GM04504 (cell line): ENCODE measurements at places on chromosomes 7 and 10.
A peak's percentile ranks its signal among the peaks of the same experiment; 100 is the strongest.

GRCh38 chr10:33335801-33336581 lies 1.5 kb upstream of the NRP1 start:
- DNase-seq = no peak

GRCh38 chr10:98620503-98620902 lies 173.8 kb upstream of the HPS1 start:
- DNase-seq = no peak

- DNase-seq = no peak
Measured at GRCh38 chr10:43957267-43958070, 308.8 kb upstream of the ZNF32 start.

- peak; percentile 17 for DNase-seq
Measured at GRCh38 chr10:98170249-98171117, 36.0 kb downstream of the R3HCC1L start.

- no peak for DNase-seq
Measured at GRCh38 chr10:67140641-67141040, 214.8 kb downstream of the LRRTM3 start.

DNA sequence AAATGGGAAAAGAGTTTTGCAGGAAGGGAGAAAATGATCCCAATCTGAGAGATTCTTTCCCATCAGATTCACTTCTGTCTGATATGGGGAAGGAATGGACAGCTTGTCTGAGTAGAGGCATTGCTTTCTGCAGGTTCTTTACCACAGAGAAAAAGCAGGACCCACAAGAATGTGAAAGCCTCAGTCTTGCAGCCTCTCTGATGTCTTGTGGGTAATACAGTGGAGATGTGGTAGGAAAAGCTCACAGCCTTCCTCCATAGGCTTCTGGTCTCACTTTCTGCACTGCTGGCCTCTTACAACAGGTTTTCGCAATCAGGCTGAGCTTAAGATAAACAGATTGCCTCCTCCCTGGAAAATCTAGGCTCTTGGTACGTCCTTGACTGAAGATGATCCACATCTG lies 551 bp downstream of the IFIT1 start:
- peak; percentile 66 for DNase-seq

GRCh38 chr10:96387161-96387560 lies 28.4 kb upstream of the OPALIN start:
- DNase-seq = peak; percentile 14

DNA sequence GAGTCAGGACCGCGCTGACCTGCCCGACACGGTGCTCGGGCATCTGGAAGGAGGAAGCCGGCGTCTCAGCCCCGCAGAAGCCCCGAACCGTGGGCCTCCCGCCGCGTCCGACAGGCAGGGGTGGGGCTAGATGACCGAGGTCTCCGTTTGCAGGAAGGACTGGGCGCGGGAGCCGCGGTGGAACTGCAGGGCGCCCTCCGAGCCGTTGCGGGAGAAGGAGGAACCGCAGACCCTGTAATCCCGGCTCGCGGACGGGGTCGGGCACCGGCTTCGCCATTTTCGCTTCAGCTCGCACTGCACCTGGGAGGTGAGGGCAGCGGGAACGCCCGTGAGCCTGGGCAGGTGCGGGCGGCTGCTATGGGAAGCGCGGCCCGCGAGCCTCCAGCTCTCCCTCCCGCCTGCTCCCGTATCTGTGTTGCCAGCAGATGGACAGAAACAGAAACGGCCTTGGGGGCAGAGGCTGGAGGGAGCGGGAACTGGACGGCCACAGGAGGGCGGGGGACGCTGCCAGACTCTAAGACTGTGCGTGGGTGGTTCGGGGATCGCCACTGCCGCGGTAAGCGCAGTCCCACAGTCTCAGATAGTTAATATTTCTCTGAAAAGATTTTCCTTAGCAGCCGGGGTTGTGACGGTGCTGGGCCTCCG lies 114.1 kb downstream of the VIPR2 start:
- no peak for DNase-seq

- DNase-seq = peak; percentile 40
Measured at GRCh38 chr7:23055582-23056178, 41.8 kb upstream of the HYCC1 start.
